ENCODE measurements at places on chromosomes 6 and 20. TPM values are rescaled to one million over a fixed set of nuclear protein-coding genes. Genes with fewer than 3 reads are reported as not detected.

Gene LAMA2
- total RNA-seq, result 0.72 TPM

Gene LZTS3
- 0.89 TPM for total RNA-seq

Gene GGTLC1
- total RNA-seq, result not detected

Gene UNC93A
- total RNA-seq, result not detected

Gene TMEM217
- 5.7 TPM for total RNA-seq

Gene TAGAP
- 121 TPM for total RNA-seq

Gene DDO
- not detected for total RNA-seq

Gene DYNLT2
- total RNA-seq, result 2.0 TPM

Gene ATXN1
- total RNA-seq, result 85.3 TPM

Gene SOBP
- total RNA-seq, result 1.0 TPM

Gene PRND
- total RNA-seq, result not detected

Gene MAS1
- not detected for total RNA-seq

Gene HTR1E
- total RNA-seq, result not detected

Gene GHRH
- total RNA-seq, result not detected

Gene EYA2
- not detected for total RNA-seq

Gene OR2B6
- total RNA-seq, result not detected

Gene GMDS
- 36.0 TPM for total RNA-seq

Gene HDAC2
- total RNA-seq, result 119 TPM

Gene ZNF334
- total RNA-seq, result 2.3 TPM

Gene KCNG1
- 4.0 TPM for total RNA-seq

Gene CDH22
- not detected for total RNA-seq

Gene TFAP2D
- total RNA-seq, result not detected

Gene CCN6
- total RNA-seq, result not detected

Gene PHACTR2
- 26.2 TPM for total RNA-seq

Gene ZFAND3
- total RNA-seq, result 29.3 TPM

Gene ECT2L
- total RNA-seq, result not detected

Gene LINC00237
- total RNA-seq, result not detected

Gene MAP7
- 1.1 TPM for total RNA-seq

Gene NRN1
- total RNA-seq, result 0.61 TPM

Gene TP53TG5
- total RNA-seq, result 0.19 TPM

Gene EPHA7
- not detected for total RNA-seq

Gene MAPK13
- total RNA-seq, result 70.1 TPM

Gene TMEM244
- not detected for total RNA-seq

Gene C4A
- 3.0 TPM for total RNA-seq

Gene PAQR8
- total RNA-seq, result 9.2 TPM

Gene EXOC2
- 43.4 TPM for total RNA-seq

Gene PRR18
- 0.15 TPM for total RNA-seq

Gene TRIM31
- total RNA-seq, result not detected

Gene TMEM239
- not detected for total RNA-seq

Gene BLOC1S5
- 21.4 TPM for total RNA-seq

Gene ZC3H12D
- 85.1 TPM for total RNA-seq

Gene PLCB4
- total RNA-seq, result not detected

Gene PLCB1
- total RNA-seq, result 9.8 TPM

All from activated CD8-positive, alpha-beta memory T cell treated with anti-CD3 and anti-CD28 coated beads for 36 hours (primary cell).